NCI-H1105 treated with DMSO at 0.1 percent for 48 hours (cell line): ENCODE measurements at places on chromosomes 4 and X.
A peak's percentile ranks its signal among the peaks of the same experiment; 100 is the strongest.

- DNase-seq = no peak
Measured at GRCh38 chrX:135114392-135114791, 5.9 kb downstream of the ETDB start.

GRCh38 chr4:103996064-103996463 is 276.3 kb upstream of the TACR3 start:
- peak; percentile 18 for DNase-seq

DNA sequence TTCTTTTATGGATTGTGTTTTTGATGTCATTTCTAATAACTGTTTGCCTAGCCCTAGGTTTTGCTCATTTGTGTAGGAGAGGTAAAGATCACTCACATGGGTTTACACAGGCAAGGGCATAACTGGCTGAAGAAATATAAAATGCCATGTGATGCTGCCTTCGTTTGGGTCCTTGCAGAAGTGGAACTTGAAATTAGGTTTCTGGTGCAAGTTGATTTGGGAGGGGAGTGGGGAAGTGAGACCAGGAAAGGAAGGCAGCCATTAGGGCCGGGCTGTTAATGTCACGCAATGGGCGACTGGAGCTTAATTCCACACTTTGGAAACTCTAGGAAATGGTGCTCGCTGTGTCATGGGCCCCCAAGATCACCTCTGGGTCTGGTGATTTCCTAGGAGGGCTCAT is 14.5 kb downstream of the CLCN4 start:
- no peak for DNase-seq

DNA sequence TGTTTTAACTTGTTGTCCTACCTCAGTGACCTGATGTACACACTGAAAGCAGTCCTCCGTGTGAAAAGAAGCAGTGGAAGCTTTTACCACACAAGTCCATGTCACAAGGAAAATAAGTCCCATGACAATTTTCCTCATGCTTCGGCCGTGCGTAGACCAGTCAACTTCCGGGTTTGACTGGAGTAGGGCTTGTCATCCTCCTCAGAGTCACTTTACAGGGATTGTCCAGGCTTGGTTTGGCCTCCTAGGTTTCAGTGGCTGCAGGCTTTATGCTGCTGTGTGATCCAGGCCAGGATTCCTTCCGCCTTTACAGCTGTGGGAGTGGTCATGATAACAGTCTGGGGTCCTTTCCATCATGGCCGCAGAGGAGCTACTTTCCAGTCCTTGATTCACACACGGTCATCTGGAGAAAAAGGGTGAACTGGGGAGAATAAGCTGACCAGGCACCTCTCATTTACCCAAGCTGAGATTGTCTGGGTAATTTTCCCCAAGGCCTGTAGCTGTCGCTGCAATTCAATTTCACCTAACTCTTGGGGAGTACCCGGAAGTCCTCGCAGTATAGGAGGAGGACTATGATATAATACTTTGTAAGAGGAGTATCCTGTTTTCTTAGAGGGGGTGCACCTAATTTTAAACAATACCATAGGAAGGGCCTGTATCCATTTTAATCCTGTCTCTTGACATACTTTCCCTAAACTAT is 206.1 kb upstream of the KLF8 start:
- DNase-seq = peak; percentile 3

- no peak for DNase-seq
Measured at GRCh38 chr4:156889616-156890594, 81.7 kb downstream of the PDGFC start.
